ENCODE measurements at places on chromosomes 5 and 9.

DNA sequence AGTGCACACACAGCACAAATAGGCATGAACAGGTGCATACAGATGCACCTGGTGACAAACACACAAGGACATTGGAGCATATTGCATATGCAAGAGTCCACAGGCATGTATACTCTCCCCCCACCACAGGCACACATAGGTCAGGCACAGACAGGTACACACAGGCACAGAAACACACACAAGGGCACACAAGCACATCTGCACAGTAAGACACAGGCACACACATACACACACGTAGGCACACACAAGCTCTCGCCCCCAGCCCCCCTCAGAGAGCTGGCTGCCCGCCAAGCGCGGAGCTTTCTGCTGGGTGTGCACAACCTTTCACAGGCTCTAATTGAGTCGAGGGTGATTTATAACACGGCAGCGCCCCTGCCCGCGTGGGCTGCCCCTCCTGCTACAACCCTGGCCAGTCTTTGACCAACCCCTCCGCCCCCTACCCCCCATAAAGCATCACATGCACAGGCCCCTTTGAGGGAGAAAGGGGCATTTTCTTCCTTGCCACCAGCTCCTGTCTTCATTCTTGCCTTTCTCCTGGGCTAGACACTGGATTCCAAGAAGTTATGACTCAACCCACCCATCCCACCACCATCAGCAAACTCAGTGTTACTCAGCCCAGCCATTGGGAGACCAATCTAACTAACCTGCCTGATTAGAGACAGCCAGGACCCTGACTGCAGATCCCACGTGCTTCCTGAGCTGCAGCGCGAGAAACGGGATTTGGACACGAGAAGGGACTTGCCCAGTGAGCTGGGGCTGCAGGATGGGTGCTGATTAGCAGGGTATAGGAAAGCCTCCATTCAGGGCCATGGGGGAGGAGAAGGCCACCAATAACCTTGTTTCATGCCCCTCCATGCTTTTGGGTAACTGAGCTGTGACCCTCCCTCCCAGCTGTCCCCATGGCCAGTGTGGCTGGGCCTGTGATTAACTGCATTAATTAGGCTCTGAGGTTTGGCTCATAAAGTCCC is 42.8 kb upstream of the PSD2 start:
- DNase-seq = peak; percentile 71

- no peak for DNase-seq
Measured at GRCh38 chr5:158485047-158485446, 614.7 kb downstream of the EBF1 start.

GRCh38 chr5:10520706-10521105 is 43.2 kb upstream of the ANKRD33B start:
- peak; percentile 82 for DNase-seq

DNA sequence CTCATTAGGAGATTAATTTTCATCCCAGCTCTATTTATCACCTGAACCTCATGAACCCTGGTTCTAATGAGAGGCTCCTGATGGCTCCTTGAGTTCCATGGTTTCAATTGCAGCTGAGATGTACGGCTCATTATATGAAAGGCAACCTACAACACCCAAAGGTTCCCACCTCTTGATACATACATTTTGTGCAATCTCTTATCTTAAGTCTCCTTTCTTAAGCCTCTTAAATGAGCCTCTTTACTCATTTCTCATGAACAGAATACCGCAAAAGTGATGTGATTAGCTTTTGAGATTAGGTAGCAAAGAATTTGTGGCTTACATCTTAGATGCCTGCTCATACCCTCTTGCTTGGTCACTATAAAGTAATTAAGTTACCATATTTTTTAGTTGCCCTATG is 1964.0 kb upstream of the CDH6 start:
- DNase-seq = no peak
